ENCODE measurements at places on chromosomes 7 and 10.

DNA sequence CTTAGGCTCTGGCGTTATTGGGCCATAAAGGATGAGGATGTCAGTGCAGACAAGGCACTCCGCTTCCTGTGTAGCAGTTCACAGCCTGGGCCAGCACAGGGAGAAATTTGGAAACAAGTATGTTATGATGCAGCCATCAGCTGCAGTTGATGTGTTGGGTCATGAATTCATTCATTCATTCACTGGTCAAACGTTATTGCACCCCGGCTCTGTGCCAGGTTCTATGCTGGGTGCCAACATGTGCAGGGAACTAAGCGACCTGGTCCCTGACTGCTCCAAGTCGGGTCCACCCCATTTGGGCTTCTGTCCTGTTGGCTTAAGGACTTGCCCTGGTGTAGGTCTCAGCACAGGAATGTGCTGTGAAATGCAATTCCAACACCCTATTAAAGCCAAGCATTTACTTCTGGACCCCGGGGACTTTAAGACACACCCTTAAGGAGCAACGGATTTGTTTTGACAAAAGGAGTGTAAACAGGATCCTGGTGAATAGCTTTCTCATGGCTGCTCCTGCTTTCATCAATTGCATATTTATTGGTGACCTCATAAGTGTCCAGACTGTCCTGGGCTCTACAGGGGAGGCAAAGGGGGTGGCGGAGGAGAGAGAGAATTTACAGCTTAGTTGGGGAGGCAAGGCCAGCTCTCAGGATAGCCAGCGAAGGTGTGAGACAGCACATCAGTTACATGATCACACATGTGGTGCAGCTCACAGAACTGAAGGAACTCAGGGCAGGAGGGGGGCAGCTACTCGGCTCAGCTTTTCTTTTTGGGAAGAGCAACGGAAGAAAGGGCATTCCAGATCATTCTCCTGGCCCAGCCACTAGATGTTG, 158.6 kb downstream of the GRK5 start:
- ATAC-seq: no peak

DNA sequence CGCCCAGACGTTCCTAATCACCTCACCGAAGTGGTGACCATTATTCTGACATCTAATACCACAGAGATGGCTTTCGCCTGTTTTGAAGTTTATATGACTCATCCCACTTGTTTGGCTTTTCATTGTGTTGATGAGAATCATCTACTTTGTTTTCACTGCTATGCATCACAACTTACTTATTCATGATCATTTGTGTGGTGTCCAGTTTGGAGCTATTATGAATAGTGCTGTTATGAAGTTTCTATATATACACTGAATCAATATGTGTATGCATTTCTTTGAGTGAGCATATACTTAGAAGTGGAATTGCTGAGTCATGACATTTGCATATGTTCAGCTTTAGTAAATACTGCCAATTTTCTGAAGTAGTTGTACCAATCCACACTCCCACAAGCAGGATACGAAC, 38.6 kb upstream of the TNKS2 start:
- no peak for ATAC-seq

DNA sequence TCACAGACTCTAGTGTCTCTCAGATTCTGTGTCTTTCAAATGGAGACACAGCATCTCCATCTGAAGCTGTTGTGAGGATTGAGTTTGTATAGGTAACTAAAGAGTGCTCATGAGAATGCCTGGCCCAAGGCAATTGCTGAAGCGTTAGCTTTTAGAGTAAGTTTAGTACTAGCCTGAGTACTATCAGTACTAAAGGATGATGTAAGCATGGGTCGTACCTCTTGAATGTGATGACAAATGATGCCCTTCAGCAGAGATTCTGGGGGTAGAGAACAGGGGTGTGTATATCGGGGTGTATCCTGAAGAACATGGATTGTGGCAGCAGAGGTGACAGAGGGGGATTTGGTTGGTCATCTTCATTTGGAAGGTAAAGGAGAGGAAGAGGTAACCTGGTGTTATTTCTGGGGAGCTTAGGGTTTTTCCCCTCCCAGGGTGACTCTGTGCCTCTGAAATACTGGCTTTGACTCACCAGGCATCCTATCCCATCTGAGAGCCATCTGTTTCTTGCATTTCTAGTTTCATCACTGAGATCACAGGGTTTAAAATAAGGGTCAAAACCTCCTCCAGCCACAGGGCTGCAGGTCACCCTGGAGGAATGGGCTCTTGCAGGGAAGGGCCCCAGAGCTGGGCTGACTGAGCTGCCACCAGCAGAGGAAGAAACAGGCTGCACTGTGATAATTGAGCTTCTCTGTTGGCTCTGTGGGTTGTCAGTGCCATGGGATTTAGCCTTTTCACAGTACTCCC, 756.0 kb downstream of the KCNMA1 start:
- ATAC-seq: peak; percentile 47

- no peak for ATAC-seq
Observed at GRCh38 chr7:139702313-139702731, 75.5 kb downstream of the HIPK2 start.

DNA sequence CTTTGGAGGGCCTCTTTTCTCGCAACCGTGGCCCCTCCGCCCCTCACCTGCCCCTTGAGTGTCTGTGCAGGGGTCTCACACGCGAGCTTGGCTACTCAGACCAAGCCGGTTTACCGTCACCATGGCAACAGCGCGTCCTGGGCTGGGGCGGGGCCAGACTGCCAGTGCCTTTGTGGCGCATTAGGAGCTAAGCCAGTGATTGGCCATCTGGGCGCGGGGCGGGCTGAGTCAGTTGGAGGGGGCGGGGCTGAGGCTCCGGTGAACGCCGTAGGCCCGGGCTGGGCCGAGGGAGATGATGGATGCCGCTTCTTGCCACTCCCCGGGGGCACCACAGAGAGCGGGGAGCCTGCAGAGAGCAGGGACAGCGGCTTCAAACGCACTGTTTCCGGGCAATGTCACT, 48.7 kb upstream of the FXYD4 start:
- ATAC-seq: peak; percentile 82

GRCh38 chr10:33335551-33335800, 1.0 kb upstream of the NRP1 start:
- no peak for ATAC-seq

DNA sequence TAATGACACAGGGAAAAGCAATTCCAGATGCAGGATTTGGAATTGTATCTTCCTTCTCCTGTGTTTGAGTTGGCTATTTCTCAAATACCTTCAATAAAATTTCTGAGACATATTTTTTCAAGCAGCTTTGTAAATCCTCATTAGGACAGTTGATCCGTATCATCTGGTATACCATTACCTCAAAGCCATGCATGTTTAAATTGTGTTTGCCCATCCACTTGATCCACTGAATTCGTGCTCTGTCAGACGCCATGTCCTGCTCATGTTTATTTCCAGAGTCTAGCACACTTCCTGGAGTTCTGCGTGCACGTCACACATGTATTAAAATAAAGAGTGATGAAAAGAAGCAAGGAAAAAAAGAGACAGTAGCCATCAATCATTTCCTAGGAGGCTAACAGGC, 141.8 kb upstream of the CDC14C start:
- ATAC-seq: no peak
